ENCODE measurements at places on chromosomes 16 and 17.

DNA sequence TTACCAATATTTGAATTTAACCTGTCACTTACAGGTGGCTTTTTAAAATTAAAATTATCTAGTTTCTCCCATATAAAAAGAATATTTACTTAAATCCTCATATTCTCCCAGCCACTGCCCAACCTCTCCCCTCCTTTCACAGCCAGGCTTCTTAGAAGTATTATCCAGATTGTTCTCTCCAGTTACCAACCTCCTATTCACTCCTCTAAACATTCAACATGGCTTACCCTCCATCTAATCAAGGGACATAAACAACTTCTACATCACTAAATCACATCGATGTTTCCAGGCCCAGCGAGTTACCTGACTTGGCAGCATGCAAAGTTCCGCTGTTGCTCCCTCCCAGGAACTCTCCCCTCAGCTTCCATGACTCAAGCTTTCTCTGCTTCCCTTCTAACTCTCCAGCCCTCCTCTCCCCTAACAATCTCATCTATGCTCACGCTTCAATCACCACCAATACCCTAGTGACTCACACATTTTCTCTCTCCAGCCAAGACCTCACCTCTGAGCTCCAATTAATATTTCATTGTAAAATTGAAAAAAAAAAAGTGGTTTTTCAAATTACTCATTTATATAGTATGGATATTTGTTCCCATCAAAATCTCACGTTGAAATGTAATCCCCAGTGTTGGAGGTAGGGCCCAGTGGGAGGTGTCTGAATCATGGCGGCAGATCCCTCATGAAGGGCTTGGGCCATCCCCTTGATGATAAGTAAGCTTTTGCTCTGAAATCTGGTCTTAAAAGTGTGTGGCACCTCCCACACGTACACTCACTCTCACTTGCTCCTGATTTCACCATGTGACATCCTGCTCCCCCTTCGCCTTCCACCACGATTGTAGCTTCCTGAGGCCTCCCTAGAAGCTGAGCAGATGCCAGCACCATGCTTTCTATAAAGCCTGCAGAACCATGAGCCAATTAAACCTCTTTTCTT, 88.5 kb downstream of the HELZ start:
- peak; percentile 19 for DNase-seq

DNA sequence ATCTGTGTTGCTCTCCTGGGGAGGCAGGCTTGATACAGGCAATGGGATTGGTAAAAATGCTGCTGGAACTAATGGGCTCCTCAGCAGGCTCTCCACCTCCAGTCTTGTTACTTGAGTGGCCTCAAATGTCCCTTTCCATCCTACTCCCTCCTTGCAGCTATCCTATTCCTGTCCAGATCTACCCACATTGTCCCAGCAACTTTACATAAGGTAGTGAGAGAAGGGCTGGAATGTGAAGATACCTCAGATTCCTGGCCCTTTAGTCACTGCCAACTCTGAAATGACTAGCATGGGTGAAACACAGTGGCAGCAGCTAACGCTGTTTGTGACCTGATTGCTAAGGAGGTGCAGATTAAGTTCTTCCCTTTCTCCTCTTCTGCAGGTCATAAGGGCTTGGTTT, 210.1 kb upstream of the HS3ST4 start:
- DNase-seq, result no peak

- no peak for DNase-seq
Observed at GRCh38 chr16:46607529-46607928, 13.7 kb downstream of the SHCBP1 start.

DNA sequence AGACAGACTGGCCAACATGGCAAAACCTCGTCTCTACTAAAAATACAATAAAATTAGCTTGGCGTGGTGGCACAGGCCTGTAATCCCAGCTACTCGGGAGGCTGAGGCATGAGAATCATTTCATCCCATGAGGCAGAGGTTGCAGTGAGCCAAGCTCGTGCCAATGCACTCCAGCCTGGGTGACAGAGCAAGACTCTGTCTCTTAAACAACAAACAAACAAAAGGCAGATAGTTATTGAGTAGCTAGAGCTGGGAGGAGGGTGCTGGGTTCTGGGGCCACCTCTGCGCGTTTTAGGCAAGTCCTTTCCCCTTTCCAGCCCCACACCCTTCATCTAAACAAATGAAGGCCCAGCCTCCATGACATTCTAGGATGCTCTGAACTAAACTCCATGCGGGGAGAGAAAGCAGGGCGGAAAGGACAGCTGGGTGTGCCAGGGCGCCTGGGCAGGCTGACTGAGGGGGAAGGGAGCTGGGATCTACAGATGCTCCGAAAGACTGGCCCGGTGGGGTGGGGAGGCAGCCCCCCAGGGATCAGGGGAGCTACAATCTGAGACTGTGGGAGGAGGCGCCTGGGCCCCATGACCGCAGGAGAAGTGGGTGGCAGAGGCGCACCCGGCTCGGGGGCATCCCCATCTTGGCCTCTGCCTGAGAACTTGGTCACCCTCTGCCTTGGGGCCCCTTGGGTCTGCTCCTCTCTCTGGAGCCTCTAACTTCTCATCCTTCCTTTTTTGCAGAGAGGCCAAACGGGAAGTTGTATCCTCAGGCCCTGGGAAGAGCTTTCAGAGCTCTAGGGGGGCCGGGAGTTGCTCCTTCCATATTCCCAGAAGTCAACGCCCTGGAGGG, 910 bp downstream of the ITGAL start:
- peak; percentile 67 for DNase-seq

DNA sequence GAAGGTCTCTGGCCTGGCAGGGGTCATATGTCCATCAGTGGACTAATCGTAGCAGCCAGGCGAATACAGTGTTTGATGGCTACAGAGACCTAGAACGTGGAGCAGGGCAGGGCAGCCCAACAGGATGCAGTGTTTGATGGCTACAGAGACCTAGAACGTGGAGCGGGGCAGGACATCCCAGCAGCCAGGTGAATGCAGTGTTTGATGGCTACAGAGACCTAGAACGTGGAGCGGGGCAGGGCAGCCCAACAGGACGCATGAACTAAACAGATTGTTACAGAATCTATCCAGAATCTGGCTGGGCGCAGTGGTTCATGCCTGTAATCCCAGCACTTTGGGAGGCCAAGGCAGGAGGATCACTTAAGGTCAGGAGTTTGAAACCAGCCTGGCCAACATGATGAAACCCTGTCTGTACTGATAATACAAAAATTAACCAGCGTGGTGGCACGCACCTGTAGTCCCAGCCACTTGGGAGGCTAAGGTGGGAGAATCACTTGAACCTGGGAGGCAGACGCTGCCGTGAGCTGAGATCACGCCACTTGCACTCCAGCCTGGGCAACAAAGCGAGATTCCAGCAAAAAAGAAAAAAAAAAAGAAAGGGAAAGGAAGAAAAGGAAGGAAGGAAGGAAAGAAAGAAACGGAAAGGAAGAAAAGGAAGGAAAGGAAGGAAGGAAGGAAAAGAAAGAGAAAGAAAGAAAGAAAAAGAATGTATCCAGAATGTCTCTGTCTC, 65.2 kb upstream of the RPH3AL start:
- DNase-seq, result no peak

GRCh38 chr17:35784895-35785294, 10.5 kb downstream of the MMP28 start:
- DNase-seq, result no peak

- DNase-seq, result no peak
Observed at GRCh38 chr17:57502811-57503241, 242.3 kb downstream of the CCDC182 start.

DNA sequence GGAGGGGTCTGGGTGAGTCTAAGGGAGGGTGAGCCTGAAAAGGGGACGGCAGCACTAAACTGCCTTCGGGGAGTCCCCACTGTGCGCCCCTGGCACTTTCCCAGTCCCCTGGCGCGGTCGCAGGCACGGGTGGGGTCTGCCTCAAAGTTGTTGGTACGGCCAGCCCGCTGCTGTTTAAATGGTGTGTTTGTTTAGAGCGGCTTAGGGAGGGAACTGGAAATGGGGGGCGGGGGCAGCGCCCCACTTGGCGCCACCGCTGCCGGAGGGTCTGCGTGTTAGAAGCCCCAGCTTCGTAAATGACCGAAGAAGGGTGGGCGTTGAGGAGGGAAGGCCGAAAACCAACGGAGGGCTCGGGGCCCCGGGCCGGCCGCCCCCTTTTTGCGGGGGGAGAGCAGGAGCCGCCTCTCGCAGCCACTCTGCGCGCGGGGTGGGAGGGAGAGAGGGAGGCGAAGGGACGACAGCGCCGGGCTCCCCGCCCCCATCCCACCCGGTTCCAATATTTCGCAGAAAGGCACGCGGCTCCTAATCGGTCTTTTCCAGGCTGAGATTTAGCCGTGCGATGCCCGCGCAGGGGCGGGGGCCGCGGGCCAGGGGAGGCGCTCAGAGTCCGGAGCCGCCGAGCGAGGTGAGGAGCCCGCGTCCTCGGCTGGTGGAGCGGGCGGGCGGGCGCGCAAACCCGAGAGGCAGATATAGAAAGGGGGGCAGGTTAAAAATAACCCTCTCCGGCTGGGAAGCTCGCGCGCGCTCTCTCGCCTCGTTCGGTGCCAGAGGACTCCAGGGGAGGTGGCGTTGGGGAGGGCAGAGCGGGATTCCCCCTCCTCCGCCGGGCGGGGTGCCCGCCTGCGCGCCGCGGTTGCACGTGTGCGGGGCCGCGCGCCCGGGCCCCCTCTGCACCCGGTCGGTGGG, 54.9 kb downstream of the SREBF1 start:
- no peak for DNase-seq

DNA sequence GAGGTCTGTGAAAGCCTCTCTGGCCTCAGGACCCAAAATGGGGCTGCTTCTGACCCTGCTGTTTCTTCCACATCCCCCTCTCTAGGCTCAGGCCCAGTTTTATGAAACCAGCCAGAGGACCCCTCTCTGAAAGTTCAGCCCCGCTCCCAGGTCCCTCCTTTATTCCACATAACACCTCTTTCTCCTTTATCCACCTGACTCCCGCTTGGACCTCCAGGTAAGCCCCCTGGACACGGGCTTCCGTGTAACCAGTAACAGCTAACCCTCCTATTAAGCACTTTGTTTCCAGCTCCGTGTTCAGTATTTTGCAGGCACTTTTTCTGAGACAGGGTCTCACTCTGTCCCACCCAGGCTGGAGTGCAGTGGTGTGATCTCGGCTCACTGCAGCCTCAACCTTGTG, 37.4 kb downstream of the PSME3IP1 start:
- no peak for DNase-seq

DNA sequence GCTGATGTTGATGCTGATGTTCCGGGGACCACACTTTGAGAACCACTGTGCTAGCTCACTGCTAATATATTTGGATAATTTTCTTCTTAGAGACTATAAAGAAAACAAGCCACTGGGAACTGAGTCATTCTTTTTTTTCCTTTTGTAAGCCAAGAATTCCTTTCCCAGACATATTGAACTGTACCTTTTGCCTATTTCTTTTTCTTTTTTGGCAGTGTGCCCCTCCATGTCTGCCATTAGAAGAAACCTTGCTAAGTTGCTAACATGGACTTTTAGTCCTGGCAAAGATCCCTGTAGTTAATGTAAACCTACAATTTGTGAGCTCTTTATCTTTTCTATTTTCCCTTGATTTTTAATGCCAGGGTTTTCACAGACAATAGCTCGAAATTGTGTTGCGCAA, 17.3 kb upstream of the ERCC4 start:
- DNase-seq, result no peak

GRCh38 chr17:10875430-10875851, 37.6 kb upstream of the PIRT start:
- DNase-seq, result peak; percentile 5

- no peak for DNase-seq
Observed at GRCh38 chr17:6069539-6070429, at the start of gene WSCD1. Gene WSCD1 (plus strand): TSS chr17:6070379. CDS start chr17:6080659, 10,280 bp downstream.

GRCh38 chr17:77383613-77384608, 243.1 kb downstream of the SEC14L1 start:
- DNase-seq, result no peak

DNA sequence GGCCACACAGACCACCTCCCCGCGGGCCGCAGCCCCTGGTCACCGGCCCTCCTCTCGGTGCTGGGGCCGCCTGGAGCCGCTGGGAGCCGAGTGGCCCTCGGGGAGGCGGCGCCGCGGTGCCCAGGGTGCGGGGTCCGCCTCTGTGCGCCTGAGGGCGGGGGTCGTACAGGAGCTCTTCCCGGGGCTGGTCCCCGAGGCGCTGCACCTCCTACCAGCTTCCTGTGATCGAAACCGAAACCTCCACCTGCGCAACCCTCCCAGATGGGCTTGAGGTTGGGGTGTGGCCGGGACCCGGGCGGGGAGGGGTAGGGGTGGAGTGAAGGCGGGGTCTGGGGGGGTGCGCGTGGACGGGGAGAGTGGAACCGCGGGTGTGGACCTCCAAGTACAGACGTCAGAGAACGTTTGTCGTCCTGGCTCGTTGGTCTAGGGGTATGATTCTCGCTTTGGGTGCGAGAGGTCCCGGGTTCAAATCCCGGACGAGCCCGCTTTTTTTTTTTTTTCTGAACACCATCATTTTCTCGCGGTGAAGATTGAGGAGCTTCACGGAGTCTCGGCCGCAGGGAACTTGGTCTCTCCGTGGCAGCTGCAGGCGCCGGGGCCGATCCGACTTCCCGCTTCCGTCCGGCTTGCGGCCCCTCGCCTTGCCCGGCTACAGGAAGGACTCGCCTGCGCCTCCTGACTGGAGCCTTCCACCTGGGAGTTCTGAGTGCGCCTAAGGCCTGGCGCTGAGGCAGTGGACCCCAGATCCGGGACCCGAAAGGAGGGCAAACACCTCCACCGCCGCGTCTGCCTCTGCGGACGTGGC, 23.9 kb downstream of the ZNF213 start:
- DNase-seq, result peak; percentile 84

DNA sequence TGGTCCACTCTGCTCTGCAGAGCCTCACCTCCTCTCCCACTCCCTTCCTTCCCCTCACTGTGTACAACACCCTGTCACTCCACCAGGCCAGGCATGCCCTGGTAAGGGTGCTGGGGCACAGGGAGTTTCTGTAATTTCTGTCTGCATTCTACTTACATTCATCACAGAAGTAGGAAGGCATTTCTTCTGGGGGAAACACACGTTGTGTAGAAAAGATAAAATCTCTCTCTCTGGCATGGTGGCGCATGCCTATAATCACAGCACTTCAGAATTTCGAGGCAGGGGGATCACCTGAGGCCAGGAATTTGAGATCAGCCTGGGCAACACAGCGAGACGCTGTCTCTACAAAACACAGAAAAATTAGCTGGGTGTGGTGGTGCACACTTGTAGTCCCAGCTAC, 27.0 kb downstream of the WNT3 start:
- DNase-seq, result no peak

DNA sequence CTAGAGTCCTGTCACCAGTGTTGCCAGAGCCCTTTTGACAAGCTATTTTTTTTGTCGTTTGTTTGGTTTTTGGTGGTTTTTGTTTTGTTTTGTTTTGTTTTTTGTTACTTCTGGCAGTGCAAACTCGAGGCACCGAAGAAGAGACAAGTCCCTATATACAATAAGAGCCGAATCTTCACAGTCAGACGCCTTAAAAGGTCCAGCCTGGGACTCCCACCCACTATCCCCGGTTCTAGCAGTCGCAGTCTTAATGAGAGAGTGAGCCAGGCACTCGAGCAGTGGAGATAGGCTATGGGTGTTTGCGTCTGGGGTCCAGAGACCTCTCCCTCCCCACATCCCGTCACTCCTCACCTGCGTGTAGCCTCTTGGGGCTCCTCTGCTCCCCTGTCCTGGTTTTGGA, 1.9 kb downstream of the OR1F1 start:
- DNase-seq, result no peak

- no peak for DNase-seq
Observed at GRCh38 chr17:4815043-4815675, 8.2 kb downstream of the PLD2 start.

All from stimulated activated CD4-positive, alpha-beta T cell treated with anti-CD3 and anti-CD28 coated beads, Interleukin-1b, Interleukin-23, amount 100 ng/mL, for 48 hours (primary cell).